ENCODE measurements at places on chromosomes 13 and 19.

- DNase-seq, result no peak
These were observed 34.7 kb downstream of the BRD4 start for GRCh38 chr19:15297416-15298224.

- no peak for DNase-seq
These were observed 137.5 kb downstream of the CRYL1 start for GRCh38 chr13:20388184-20388583.

DNA sequence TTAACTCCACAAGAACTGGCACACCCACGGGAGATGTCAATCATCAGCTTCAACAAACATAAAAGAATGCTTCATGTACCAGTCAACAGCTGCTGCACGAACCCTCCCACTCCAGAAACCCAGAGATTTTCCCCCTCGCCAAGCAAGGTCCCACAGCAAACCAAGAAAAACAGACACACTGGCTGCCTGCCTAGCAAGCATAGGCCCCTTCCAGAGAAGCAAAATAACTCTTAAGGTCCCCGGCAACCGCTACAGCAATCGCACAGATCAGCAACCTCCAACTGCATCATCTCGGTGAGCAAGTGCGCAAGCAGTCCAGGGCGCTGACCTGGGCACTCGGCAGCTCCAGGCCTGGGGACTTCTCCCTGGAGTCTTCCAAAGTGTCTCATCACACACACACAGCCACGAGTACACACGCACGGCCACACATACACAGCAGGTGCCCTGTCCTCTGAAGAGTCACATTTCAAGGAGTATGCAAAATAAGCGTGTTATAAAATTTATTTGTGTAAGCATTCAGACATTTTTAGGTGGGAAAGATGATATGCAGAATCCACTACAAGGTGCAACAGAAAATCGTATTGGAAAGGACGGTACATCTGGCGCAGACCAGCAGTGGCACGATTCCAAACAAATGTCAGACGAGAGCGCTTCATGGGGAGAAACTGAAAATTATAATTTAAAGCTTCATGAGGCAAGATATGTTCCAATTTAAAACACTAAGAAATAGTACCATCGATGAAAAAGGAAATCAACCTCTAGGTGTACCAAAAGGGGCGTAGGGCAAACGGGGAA, 125.0 kb downstream of the STK24 start:
- DNase-seq, result peak; percentile 62

DNA sequence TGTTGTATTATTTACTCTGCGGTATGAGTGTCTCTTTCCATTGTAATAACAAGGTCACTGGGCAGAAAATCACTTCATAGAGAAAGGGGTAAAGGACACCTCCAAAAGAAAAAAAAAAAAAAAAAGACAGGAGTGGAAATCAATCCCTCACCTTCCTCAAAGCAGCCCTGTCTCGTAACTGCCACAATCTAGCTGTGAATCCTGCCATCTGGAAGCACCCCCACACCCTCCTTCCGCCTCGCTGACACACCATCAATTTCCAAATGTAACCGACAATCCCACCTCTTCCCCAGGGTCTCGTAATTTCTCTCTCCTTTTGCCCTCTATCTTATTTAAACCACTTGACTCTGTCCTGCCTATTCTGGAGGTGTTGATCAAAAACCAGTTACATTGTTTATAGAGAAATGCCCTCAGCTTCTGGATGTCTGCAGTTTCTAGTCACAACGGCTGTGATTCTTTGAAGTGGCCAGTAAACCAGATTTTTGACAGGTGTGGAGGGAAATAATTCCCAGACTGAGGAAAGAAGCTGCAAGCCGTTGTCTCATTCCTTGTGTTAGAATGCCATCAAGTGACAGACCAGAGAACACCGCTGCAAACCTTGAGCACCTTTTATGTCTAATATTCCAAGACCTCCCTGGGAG, 9.1 kb upstream of the POP4 start:
- no peak for DNase-seq

DNA sequence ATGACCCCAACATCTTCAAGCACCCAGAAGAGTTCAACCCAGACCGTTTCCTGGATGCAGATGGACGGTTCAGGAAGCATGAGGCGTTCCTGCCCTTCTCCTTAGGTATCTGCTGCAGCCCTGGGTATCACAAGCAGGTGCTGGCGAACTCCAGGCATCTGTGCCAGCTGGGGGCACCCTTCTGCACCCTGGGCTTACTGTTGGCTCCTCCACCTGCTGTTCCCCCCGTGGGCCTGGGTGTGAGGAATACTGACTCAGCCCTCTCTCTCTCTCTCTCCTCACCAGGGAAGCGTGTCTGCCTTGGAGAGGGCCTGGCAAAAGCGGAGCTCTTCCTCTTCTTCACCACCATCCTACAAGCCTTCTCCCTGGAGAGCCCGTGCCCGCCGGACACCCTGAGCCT, 13.0 kb downstream of the CYP2S1 start:
- DNase-seq, result no peak

DNA sequence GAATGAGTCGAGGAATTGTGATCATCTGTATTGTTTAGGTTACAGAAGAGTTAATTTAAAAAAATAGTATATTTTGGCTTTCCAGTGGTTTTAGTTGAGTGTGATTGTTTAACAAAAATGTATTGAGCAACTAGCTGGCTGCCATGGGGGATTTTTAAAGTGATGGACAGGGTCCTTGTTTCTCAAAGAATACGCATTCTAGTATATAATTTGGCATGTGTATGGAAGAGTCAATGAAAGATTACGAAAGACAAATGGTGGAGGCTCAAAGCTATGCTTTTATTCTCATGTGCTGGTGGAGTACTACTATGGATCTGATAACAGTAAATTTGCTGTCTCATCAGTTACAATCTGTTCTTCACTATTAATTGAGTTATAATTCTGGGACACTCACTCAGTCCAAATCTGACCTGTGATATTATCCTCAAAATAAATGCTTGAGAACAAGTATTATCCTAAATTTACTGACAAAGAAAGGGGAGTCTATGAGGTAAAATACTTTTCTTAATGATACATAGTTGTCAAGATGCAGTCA, 240.0 kb downstream of the GPC6 start:
- DNase-seq, result no peak

DNA sequence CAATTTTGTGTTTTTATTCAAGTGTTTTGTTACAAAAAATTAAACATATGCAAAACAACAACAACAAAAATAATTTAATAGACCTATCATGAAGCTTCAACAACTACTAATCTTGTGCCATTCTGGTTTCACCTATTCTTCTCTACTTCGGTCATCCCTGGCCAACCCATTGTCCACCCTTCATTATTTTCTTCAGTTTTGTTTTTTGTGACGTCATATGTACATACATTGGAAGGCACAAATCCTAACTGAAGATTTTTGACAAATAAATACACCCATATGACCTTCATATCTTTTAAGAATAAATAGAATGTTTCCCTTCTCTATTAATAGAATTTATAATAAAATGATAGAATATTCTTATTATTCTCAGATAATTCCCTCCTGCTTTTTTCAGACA, 69.2 kb downstream of the ZNF429 start:
- no peak for DNase-seq

GRCh38 chr13:109651854-109652253, 134.5 kb downstream of the IRS2 start:
- DNase-seq, result no peak

- DNase-seq, result no peak
These were observed 41.5 kb upstream of the F7 start for GRCh38 chr13:113064000-113064533.

- DNase-seq, result peak; percentile 54
These were observed 49.3 kb upstream of the GPR183 start for GRCh38 chr13:99356262-99357091.

DNA sequence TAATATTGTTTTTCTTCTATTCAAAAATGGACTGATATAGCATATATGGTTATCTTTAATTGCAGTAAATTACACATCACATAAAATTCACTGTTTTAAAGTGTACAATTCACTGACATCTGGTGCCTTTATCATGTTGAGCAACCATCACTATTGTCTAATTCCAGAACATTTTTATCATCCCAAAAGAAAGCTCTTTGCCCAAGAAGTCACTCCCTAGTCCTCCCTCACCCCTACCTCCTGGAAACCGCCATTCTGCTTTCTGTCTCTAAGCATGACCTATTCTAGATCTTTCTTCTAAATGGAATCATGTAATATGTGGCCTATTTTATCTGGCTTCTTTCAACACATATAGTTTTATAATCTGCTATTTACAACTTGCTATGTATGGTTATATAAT, 525.6 kb downstream of the DCT start:
- no peak for DNase-seq

GRCh38 chr19:53881482-53882390, at the start of gene PRKCG:
Gene PRKCG, plus strand, starts transcription at chr19:53882197. Its CDS starts 298 bp downstream, at chr19:53882495.
- DNase-seq, result peak; percentile 62

DNA sequence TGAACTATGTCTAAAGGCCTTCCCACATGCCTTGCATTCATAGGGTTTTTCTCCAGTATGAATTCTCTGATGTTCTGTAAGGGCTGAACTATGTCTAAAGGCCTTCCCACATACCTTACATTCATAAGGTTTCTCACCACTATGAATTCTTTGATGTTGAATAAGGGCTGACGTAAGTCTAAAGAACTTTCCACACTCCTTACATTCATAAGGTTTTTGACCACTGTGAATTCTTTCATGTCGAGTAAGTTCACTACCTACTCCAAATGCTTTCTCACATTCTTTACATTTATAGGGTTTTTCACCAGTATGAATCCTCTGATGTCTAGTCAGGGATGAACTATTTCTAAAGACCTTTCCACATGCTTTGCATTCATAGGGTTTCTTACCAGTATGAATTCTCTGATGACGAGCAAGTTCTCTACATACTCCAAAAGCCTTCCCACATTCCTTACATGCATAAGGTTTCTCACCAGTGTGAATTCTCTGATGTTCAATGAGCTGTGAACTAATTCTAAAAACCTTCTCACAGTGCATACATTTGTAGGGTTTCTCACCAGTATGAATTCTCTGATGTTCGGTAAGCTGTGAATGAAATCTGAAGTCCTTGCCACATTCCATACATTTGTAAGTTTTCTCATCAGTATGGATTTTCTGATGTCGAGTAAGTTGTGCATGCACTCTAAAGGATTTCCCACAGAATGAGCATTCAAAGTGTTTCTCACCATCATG, 19.1 kb upstream of the ZNF260 start:
- no peak for DNase-seq

DNA sequence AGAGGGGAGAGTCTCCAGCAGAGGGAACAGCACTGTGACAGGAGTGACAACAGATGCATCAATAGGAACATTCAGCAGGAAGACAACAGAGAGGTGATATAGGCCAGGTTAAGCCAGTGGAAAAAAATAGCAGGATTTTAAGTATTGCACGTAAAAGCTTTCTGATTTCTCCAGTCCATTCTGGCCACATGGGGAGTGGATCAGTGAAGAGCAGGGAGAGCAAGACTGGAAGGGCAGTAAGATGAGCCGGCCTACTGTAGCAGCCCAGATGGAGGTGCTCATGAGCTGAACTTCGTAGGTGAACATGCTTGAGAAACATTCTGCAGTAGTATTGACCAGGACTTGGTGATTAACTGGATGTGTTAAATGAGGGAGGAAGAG, 1.7 kb downstream of the UTP14C start:
- DNase-seq, result no peak

GRCh38 chr19:55253842-55254624, 4.8 kb downstream of the PPP6R1 start:
- DNase-seq, result peak; percentile 22

GRCh38 chr13:33876716-33877394, 58.9 kb downstream of the RFC3 start:
- DNase-seq, result no peak

DNA sequence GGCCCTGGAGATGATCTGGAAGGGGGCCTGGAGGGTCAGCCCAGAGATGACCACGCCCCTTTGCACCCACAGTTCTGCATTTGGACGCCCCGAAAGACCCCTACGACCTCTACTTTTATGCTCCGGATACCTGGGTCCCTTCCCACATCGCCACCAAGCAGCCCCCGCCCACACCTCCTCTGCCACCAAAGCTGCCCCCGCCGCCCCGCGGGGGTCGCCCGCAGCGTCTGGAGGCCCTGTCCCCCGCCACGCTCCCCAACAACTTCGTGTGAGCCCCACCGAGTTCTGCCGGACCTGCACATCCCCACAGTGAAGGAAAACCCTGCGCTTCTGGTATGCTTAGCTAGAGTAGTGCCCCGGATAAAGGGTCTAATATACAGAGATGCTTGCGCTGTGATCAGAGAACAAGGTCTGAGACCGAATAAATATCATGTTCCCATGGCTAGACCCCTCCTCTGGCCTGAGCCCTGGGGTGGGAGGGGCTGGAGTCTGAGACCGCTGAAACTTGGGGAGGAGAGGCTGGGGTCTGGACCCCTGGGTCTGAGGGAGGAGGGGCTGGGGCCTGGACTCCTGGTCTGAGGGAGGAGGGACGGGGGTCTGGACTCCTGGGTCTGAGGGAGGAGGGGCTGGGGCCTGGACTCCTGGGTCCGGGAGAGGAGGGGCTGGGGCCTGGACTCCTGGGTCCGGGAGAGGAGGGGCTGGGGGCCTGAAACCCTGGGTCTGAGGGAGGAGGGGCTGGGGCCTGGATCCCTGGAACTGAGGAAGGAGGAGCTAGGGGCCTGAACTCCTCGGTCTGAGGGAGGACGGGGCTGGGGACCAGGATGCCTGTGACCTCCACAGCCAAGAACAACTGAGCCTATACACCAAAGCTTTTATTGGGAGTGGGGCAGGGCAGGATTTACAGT, 3.6 kb downstream of the GFY start:
- DNase-seq, result no peak

GRCh38 chr13:51193387-51193786, 28.8 kb upstream of the FAM124A start:
- no peak for DNase-seq

DNA sequence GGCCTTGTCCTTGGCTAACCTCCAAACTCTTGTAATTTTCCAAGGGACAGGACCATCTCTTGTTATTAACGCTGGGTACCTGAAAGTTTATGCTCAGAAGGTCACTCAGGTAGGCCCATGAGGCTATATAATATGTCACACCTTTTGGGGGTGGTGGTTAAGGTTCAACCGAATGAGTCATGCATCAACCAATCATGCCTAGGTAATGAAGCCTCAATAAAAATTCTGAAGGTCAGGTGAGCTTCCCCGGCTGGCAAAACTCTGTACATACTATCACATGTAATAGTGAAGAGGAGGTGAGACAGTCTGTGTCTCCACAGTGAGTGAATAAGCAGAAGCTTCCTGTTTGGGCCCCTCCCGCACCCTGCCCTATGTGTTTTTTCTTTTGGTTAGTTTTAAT, 424.9 kb downstream of the PCDH17 start:
- no peak for DNase-seq

- no peak for DNase-seq
These were observed 113.6 kb upstream of the ARGLU1 start for GRCh38 chr13:106681536-106681935.

DNA sequence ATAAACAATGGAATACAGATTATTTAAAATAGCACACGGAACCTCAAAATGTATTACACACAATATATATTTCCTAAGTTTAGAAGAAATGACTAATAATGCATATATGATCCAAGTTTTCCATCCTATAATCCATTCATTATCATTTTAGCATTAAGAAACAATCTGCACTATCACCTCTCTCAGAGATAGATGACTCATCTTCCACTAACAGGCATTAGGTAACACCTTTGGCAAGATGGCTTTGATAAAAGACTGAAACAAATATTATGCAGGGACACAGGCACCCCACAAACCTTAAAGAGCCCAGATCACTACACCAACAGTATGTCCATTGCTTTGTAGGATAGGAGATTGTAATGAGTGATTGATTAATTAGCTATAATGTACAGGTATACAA, 4.1 kb downstream of the ENOX1 start:
- DNase-seq, result no peak

GRCh38 chr13:53138376-53139036, 109.9 kb downstream of the OLFM4 start:
- peak; percentile 59 for DNase-seq
